ENCODE measurements at places on chromosomes 13 and 19.

- no peak for DNase-seq
Observed at GRCh38 chr13:26544707-26545106, 12.8 kb upstream of the WASF3 start.

DNA sequence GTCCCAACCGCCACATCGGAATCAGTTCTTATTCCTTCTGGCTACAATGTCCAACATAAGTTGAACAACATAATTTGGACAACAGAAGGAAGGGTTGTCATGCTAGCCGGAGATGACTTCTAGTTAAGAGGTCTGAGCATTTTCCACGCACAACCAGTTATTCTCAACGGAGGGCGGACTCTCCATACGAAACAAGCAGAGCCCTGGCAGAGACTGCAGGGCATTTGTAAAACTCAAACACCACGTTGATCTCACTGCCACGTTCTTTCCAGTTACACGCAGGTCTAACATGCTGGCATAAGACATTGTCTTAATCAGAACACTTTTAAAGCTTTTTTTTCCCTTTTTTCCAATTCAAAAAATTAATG, 38.3 kb upstream of the DCUN1D2 start:
- no peak for DNase-seq

GRCh38 chr19:42176649-42176989, 40.9 kb downstream of the DEDD2 start:
- no peak for DNase-seq

GRCh38 chr13:23007426-23007825, 173.4 kb upstream of the SGCG start:
- DNase-seq = no peak

DNA sequence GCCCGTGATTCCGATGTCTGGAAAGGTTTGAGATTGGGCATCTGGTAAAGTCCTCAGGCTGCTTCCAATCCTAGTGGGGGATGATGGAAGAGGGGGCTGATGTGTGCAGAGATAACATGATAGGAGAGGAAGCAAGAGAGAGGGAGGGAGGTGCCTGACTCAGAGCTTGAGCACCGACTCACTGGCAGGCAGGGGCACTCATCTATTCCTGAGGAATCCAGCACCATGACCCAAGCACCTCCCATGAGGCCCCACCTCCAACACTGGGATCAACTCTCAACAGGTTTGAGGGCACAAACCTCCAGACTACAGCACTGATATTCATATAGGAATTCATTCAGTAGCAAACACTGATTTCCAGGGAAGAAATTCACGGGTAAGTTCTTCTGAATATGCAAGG, 5.6 kb upstream of the SIGLEC9 start:
- no peak for DNase-seq

DNA sequence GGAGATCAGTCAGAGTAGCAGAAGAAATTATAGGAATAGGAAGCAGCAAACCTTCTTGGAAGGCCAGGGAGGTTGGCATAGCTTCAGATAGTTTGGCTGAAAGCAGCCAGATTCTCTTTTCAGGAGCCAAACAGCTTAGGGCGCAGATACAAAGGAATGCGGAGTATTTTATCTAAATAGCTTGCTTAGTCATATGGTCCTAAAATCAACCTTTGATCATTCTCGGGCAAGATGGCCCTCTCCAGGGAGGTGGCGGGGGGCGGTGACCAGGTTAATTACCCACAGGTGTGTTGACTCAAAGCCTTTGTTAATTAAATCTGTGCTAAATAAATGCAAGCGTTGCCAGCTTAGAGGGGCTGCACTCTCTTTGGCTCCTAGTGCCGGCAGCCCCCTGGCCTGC, 12.5 kb upstream of the NCR1 start:
- DNase-seq = no peak

DNA sequence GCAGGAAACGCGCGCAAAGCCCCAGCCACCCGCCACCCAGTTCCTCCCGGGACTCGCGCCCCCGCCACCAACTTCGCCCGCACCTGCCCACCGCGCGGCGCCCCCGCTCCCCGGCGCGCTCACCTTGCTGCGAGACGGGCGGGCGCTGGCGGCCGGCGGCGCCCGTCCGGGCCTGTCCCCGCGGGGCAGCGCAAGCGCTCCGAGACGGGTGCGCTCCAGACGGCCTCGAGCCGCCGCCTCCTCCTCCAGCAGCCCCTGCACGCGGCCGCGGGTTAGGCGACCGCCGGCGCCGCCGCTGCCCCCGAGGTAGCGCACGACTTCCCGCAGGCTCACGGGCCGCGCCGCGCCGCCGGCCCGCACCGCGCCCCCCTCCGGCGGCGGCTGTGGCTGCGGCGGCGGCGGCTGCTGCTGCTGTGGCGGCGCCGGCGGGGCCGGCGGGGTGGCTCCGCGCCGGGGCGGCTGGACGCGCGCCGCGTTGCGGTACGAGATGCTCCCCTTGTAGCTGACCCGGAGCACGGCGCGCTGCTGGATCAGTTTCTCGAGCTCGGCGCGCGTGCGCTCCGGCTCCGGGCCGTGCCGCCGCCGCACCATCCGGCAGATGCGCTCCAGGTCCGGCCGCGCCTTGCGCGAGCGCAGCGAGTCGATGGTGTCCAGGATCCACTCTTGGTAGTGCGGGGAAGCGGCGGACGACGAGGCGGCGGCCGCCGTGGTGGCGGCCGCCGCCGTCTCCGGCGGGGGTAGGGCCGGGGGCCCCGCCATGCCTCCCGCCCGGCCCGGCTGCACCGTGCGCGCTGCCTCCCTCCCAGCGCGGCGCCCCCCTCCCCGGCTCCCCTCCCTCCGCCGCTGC, 666 bp downstream of the SAMD1 start:
- DNase-seq = no peak

GRCh38 chr13:111282425-111282824, 38.0 kb upstream of the TEX29 start:
- DNase-seq = no peak

DNA sequence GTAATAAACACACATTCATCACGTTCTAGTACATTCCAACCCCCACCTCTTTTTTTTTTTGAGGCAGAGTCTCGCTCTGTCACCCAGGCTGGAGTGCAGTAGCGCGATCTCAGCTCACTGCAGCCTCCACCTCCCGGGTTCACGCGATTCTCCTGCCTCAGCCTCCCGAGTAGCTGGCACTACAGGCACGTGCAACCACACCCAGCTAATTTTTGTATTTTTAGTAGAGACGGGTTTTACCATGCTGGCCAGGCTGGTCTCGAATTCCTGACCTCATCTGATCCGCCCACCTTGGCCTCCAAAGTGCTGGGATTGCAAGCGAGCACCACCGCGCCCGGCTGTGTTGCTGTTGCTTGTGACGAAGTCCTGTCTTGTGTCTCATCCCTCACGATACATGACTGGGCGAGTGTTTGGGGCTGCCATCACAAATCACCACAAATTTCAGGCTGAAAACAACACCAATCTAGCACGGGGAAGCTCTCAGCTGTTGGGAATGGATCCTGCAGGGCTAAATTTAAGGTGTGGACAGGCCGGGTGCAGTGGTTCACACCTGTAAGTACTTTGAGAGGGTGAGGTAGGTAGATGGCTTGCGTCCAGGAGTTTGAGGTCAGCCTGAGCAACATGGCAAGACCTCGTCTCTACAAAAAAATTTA, 15.7 kb downstream of the MOB3A start:
- DNase-seq = no peak

DNA sequence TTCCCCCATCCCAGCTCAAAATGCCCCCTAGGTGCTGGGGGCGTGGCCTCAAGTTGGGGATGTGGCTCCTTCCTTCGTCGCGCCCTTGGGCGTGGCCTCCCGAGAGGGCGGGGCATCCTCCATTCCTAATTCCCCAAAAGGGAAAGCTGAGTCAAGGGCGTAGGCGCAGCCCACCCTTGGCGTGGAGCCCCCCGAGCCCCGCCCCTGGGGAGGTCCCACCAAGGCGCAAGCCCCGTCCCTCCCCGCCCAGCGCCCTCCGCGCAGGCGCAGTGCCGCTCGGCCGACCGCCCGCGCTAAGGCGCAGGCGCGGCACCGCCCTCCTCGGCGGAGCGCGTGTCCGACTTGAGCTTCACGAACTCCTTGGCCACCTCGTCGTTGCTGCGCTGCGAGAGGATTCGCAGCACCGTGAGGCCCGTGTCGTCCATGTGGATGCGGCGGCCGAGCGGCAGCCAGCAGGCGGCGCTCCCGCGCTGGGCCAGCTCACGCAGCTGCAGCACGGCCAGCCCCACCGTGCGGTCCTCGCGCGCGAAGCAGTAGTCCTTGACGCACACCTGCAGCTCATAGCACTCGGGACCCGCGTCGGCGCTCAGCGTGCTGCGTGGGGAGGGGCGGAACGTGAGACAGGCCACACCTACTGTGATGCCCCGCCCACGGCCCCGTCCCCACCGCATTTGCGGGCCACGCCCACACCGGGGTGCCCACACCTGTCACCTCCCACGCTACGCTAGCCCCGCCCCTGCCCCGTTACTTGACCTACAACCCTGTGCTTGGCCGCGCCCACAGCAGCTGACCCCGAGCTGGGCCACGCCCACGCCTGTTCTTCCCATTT, 50.5 kb downstream of the COLGALT1 start:
- DNase-seq = peak; percentile 63
